ENCODE measurements at places on chromosomes 7 and 10.

DNA sequence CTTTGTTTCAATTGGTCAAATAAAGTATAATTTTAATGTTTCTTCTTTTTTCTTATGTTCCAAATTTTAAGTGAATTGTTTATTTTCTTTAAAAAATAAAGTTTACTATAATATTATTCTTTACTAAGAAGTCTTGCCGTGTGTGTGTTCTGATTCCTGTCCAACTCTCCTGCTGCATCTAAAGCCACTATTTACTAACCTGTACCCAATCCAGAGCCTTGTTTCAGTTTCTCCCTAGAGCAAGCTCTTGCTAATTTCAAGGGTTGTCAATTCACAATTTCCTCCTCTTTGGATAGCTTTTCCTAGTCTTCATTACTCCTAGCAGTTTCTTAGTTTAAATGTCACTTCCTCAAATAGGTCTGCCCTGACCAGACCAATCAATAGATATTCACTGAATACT is 314.9 kb upstream of the SEMA3A start:
- no peaks in the 10 kb centered on the region for H3K36me3 ChIP-seq
- no peak overlapping the region for H3K4me3 ChIP-seq
- no peak overlapping the region for H3K27ac ChIP-seq
- peaks cover 18% of the 10 kb centered on the region for H3K4me1 ChIP-seq

DNA sequence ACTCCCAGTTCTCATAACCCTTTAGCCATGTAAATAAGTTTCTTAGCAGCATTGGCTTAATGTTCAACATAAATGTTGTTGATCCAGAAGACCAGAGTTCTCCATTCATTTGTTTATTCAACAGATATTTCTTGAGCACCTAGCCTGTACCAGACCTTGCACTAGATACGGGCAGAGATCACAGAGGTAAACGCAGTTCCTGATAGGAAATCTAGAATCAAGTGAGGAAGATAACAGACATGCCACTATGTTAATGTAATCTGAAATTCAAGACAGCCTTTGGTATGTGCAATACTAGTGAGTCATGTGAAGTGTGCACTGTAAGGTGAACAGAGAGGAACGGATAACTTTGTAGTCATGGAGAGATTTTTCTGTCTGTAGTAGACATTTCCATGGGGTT is 3.0 kb downstream of the BUB3 start:
- no peak overlapping the region for H3K4me3 ChIP-seq
- no peak for DNase-seq
- peaks cover 40% of the 10 kb centered on the region for H3K4me1 ChIP-seq
- H3K27me3 ChIP-seq, result peaks cover 6% of the 10 kb centered on the region
- H3K27ac ChIP-seq, result no peak overlapping the region

- H3K27ac ChIP-seq, result no peak overlapping the region
- H3K36me3 ChIP-seq, result no peaks in the 10 kb centered on the region
- peaks cover 2% of the 10 kb centered on the region for H3K27me3 ChIP-seq
- no peak overlapping the region for H3K4me3 ChIP-seq
- DNase-seq, result no peak
- H3K4me1 ChIP-seq, result peaks cover 10% of the 10 kb centered on the region
These were observed 604.1 kb downstream of the GALNT17 start for GRCh38 chr7:71735961-71736556.

- H3K27me3 ChIP-seq, result peaks cover 10% of the 10 kb centered on the region
- no peaks in the 10 kb centered on the region for H3K36me3 ChIP-seq
- H3K4me1 ChIP-seq, result peaks cover 2% of the 10 kb centered on the region
- DNase-seq, result no peak
These were observed 86.9 kb upstream of the MTPN start for GRCh38 chr7:136064081-136064480.

Data from chondrocyte (in vitro differentiated cells).